NT2/D1 (cell line): ENCODE measurements at places on chromosomes 3 and 15.

DNA sequence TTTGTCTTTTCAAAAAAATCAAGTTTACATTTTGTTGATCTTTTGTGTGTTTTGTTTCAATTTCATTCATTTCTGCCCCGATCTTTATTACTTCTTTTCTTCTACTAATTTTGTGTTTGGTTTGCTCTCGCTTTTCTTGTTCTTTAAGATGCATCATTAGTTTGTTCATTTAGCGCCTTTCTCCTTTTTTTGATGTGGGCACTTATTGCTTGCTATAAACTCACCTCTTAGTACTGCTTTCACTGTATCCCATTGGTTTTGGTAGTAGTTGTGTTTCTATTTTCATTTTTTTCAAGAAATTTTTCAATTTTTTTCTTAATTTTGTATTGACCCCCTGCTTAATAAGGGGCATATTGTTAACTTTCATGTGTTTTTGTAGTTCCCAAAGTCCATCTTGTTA is 34.4 kb downstream of the PRKCI start:
- no peak for DNase-seq

- DNase-seq = no peak
Observed at GRCh38 chr3:160810362-160811236, 54.6 kb downstream of the PPM1L start.

GRCh38 chr3:23712656-23713559 is 92.8 kb upstream of the UBE2E1 start:
- DNase-seq = peak; percentile 76

GRCh38 chr3:183745300-183746098 is 47.9 kb downstream of the YEATS2 start:
- peak; percentile 44 for DNase-seq

DNA sequence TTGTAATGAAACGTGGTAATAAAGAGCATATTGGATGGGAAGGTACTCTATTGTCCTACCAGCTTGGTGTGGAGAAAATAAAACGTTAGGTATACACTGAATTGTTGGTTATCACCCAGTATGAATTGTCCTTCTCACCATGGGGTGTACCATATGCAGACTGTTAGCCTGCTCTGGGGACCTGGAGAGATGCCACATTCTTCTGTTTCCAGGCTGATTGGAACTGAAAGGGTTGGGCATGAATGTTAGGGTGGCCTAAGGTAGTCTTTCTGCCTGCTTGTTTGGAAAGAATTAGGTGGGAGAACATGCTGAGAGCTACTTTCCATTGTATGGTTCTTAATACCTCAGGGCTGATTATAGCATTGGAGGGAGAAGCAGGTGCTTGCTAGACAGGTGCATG is 340.6 kb downstream of the PTPRG start:
- DNase-seq = no peak

GRCh38 chr3:130800829-130801228 is 54.2 kb upstream of the PIK3R4 start:
- DNase-seq = no peak

DNA sequence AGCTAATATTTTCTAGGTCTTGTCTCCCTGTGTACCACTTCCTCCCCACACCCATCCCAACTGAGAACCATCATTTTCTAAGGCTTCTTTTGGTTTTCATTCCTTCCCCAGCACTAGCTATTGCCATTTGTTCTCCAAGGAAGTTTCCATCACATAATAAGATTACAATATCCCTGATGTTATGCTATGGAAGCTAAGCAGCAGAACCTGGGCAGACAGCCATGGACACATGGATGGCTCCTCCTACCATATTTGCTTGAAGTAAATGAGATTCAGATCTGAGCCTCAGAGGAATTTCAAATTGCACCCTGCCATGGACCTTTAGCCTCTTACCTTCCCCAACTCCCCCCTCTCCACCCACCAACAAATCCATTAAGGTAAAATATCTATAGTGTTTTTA is 31.5 kb downstream of the GASK1A start:
- DNase-seq = no peak

DNA sequence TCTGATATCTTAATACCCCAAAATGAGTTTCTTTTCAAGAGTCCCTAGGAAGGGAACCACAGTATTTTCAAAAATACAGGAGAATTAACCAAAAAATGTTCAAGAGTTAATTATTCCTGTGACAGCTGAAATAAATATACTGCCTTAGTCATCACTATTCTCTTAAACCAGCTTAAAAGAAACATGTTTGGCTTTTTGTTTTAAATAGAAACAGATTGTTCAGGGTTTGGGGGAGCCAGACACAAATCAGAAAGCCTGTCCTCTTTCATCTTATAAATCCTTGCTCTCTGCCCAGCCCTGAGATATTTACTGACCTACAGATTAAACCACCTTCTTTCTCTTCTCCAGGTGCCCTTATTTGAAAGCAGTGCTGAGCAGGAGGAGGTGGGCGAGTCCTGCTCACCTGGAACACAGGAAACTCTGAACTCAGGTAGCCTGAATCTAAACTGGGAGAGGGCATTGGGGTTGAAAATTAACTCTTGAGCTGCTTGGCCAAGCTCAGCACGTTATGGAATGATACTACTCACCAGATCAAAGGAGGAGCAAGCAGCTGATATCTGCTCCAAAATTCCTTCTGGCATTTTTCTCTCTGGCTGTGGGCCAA is 84.1 kb upstream of the SPRED1 start:
- no peak for DNase-seq

DNA sequence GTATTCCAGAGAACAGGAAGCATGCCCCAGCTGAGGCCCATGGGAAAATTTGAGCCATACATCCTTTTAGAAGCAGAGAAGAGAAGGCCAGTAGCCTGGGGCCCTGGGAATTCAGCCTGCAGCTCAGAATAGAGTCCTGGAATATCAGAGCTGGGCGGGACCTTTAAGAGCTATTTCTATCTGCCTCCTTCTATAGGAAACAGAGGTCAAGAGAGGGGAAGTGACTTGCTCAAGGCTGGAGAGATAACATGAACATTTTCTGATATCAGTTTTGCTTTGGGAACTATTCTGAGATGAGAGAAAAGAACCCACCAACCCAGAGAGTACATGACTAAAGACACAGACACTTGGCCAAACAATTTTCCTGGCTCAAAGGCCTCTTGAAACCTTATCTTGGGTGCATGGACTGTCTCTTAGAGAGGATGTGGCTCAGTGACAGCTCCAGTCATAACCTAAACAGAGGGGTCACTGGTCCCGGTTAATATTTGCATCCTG is 26.0 kb downstream of the MASP1 start:
- DNase-seq = no peak

DNA sequence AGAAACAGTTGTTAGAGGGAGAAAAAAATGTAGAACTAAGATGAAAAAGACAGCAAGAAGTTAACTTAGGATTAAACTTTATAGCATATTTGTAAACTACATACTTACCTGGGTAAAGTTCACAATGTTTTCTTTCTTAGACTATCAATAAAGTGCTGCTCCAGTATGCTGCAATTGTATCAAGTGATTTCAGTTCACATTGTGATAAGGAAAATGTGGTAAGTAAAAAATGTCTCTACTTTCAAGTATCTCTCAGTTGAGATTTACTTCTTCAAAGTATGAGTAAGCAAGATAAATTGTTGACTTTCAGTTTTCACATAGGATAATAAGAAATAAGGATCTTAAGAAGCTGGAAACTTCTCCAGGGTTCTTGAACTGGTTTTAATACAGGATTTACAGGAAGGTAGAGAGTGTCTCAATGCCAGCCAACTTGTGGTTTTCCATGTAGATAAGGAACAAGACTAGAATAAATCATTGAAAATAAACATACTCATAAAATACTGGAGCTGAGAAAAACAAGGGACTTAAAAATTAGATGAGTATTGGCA is 528.8 kb downstream of the UNC13C start:
- DNase-seq = no peak

DNA sequence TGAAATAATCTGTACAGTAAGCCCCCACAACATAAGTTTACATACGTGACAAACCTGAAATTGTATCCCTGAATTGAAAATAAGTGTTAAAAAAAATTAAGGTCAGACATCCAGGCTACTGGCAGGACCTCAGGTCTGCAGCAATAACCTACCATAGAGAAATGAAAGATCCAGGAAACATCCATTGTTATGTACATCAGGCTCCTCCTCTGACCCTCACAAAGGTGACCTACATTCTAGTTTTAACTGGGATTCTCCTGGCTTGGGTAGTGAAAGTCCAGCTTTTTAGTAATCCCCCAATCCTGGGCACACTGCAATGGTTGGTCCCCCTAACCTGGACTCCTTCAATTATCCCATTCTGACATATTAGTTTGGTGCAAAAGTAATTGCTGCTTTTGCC is 749.6 kb upstream of the LMCD1 start:
- DNase-seq = no peak

- DNase-seq = no peak
Observed at GRCh38 chr3:108021533-108021932, 69.3 kb downstream of the CD47 start.

DNA sequence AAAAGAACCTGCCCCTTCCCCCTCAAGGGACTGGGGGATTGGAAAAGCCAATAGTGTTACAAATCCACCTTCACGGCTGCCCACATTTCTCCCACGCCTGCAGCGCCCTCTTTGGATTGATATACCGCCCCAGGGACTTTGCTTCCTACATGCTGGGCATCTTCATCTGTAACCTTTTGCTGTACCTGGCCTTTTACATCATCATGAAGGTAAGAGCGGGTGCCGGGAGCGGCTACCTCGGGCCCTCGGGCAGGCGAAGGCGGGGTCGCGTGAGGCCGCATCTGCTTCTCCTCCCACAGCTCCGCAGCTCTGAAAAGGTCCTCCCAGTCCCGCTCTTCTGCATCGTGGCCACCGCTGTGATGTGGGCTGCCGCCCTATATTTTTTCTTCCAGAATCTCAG is 73.1 kb downstream of the USF3 start:
- DNase-seq = no peak

DNA sequence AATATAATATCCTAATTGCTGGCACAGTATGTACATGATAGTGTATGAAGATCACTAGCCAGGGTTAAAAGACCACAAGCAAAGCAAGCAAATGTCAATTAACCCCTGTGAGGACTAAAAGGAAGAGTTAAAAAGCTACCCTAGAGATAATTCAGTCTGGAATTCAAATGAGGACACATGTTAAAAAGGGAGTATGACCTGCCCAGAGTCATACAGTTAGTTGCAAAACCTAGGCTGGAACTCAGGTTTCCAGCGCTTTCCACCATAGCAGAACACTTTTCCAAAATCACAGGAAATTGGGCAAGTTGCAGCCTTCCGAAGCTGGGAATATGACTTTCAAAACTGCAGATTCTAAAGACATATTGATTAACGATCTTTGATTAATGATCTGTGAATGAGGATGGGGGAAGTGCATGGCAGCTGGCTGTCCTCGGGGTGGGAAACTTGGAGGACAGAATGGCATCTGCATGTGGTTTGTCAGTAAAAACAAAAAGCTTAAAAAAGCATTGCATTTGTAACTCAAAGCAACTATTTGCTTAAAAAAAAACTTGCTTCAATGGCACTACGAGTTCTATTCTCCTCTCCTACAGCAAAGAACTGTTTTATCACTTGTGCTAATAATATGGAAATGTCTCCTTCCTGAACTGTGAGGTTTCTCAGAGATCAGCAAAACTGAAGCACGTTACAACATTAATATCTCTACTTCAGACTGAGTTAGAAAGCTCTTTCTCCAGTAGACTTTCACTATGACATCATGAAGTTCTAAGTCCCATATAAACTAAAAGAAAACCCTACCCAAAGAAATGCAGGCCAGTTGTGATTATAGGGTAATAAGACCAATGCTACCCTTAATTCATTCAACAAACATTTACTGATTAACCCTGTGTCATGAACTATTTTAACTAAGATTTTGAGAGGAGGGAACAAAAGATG is 46.2 kb downstream of the IGSF11 start:
- DNase-seq = no peak

DNA sequence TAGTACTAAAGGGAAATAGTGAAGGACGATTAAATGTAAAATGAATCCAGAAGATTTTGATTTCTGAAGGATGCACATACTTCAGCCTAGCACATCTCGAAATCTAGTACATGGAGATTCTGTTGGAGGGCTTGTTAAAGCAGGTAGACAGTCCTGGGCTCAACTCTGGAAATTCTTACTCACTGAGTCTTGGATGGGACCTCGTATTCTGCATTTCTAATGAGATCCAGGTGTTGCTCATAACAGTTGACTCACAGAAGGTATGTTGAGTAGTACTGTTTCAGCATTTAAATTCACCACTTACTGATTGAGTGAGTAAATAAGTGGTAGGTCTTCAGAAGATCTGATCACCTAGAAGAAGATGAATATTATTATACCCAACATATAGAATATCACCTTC is 623.4 kb upstream of the SGO1 start:
- no peak for DNase-seq

GRCh38 chr3:113265231-113265630 is 53.9 kb downstream of the BOC start:
- DNase-seq = no peak

DNA sequence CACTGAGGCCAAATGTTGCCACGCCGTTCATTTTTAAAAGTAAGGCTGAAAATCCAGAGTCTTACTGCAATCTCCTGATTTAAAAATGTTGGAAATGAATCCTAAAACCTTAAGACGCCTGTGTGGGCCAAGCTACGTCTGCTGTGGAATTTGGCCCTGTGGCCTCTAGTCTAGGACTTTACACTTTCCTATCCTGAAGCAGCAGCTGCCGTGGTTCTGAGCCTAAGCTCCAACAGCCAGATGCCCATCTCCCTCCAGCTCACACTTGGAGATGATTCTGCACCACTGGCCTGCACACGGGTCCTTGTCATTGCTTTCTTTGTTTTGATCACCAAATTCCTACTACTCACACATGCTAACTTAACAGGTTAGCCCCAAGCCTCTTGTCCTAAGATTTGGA is 286.4 kb upstream of the LYSMD4 start:
- no peak for DNase-seq

GRCh38 chr3:161263057-161263456 is 41.9 kb downstream of the NMD3 start:
- no peak for DNase-seq

- no peak for DNase-seq
Observed at GRCh38 chr3:149454746-149455145, 19.8 kb upstream of the TM4SF4 start.

GRCh38 chr3:48688032-48688736 is 2.5 kb upstream of the NCKIPSD start:
- DNase-seq = no peak

DNA sequence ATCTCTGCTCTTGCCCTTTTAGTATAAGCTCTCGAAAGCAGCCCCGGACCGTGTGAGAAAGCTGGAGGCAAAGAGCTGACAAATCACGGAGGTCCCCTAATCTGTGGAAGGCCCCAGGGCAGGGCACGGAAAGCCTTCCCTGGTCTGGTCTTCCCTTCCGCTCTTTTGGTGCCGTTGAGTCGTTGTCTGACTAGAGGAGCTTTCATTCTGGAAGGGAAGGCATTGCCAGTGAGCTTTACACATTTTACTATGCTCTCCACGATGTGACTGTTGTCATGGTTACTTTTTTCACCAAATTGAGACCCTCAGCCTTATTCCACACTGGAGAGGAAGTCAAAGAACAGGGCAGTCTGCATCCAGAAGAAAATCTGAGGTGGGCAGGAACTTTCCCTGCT is 71.7 kb downstream of the CYP19A1 start:
- no peak for DNase-seq

DNA sequence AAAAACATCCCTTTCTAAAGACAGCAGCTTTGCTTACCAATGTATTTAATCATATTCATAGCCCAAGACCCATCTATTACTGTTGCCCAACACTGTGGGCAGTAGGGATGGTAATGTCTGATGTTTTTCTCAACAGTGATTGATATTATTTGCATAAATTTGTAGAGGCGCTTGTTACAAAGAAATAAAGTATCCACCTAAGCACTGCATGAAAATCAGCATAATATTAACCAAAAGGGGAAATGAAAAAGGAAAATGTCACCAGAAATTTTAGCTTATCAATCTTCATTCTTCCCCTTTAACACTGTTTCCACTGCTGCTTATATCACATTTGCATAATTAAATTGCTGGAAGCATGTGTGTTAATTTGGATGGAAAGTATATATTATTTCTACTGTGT is 140.5 kb downstream of the CTNNB1 start:
- DNase-seq = no peak
